GM12864 (cell line): ENCODE measurements at places on chromosomes 3 and 15.

- no peak for DNase-seq
Observed at GRCh38 chr3:173501931-173502489, 104.5 kb downstream of the NLGN1 start.

GRCh38 chr15:66997212-66997611, 68.2 kb upstream of the SMAD3 start:
- DNase-seq = no peak

DNA sequence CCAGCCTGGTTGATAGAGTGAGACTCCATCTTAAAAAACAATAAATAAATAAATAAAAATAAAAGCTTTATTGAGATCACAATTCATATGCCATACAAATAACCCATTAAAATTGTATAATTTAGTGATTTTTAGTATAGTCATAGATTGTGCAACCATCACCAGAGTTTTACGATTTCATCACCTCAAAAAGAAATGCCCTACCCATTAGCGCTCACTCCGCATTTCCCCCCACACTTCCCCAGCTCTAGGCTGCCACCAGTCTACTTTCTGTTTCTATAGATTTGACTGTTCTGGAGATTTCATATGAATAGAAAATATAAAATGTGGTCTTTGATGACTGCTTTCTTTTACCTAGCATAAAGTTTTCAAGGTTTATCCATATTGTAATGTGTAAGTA, 57.0 kb downstream of the ARHGEF26 start:
- DNase-seq = no peak

DNA sequence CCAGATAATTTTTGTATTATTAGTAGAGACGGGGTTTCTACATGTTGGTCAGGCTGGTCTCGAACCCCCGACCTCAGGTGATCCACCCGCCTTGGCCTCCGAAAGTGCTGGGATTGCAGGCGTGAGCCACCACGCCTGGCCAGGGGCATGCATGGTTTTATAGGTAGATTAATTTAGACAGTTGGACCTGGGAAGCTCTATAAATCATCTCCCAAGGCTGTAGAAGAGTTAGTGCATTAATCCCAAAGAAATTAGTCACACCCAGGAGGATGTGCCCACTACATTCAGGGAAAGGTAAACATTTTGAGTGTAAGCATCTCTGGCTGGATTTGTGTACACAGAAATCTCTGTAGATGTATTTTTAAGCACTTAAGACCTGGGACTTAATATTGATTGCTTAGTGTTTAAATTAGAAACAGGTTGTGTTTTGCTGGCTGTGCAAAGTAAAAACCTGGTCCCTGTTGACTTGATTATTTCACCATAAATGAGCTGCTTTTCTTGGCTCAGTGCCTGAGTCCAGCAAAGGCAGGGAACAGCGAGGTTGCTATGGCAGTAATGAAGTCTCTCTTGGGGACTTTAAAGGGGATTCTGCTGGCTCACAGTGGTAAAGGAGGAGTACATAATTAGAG, 19.2 kb downstream of the EXOSC7 start:
- no peak for DNase-seq

DNA sequence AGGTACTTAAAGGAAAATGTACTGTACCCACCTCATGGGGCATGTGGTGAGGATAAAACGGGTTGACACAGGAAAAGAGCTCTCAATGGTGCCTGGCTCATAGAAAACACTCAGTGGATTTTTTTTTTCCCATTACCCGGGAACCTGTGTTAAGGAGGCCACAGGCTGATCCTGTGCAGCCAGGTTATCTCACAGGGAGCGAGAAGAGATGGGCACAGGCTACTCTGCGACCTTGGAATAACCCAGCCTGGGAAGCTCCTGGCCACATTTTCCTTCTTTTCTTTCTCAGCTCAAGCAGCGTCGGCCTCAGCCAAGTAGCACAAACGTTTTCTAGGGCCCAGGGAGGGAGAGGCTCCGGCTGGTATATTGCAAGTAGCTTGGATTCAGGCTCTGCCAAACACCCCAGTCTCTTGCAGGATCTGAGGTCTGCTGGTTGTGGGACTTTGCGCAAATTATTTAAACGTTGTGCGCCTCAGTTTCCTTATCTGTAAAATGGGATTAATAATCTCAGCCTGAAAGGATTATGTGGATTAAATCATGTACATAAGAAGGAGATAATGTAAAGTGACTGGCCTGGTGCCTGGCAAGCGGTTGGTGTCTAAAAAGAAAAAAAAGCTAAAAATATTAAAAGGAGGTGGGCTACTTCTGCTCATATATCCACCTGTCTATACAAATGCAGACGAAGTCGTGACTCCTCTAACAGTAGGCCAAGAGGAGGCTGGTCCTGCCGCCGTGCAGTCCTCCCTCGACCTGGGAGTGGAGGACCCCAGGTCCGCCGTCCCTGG, 2.2 kb downstream of the FURIN start:
- DNase-seq = no peak

GRCh38 chr3:6097556-6097955, 763.4 kb upstream of the GRM7 start:
- no peak for DNase-seq

DNA sequence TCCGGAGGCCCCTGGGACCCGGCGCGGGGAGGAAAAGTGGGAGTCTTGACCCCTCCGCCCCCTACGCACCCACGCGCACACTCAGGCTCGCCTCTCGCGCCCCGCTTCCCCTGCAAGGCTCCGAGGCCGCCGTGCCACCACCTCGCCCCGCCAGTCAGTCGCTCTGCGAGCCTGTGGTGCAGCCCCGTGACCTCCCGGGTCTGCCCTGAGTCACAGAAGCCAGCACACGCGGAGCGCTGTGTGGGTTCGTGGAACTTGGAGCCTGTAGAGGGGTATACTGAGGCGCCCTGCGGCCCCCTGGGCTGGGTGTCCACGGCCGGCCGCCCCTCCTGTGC, 380 bp upstream of the ALS2CL start:
- no peak for DNase-seq

- DNase-seq = no peak
Observed at GRCh38 chr3:61060411-61060861, 190.8 kb downstream of the FHIT start.

- DNase-seq = no peak
Observed at GRCh38 chr15:62128916-62129315, 36.2 kb downstream of the C2CD4B start.

DNA sequence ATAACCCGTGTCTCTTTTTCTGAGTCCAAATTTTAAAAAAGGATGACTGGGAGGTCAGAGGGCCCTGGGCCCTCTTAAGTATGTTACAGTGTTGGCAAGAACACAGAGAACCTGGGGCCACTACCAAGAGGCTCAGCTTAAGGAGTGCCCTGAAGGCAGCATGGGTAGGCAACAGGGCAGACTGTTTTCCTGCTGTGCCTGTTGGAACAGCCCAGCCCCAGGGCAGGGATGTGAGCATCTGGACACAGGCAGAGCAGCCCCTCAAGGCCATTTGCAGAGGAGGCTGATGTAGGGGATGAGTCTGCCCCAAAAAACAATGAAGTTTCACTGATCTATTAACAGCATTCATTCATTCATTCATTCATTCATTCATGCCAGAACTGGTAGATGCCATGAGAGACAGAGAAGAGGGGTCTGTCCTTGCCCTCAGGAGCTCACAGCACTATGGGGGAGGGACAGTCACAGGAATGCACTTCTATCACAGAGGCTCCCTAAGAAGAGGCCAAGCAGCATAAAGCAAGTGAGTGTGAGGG, 2.2 kb upstream of the LTF start:
- no peak for DNase-seq

- peak; percentile 42 for DNase-seq
Observed at GRCh38 chr15:60649845-60650548, 171.1 kb upstream of the ICE2 start.

DNA sequence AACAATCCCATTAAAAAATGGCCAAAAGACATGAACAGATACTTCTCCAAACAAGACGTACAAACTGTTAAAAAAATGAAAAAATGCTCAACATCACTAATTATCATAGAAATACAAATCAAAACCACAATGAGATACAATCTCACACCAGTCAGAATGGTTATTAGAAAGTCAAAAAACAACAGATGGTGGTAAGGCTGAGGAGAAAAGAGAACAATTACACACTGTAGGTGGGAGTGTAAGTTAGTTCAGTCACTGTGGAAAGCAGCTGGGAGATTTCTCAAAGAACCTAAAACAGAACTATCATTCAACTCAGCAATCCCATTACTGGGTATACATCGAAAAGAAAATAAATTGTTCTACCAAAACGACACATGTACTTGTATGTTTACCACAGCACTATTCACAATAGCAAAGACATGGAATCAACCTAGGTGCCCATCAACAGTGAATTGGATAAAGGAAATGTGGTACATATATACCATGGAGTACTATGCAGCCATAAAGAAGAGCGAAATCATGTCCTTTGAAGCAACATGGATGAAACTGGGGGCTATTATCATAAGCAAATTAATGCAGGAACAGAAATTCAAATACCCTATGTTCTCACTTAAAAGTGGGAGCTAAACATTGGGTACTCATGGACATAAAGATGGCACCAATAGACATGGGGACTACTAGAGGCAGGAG, 51.5 kb downstream of the MYO1E start:
- DNase-seq = no peak

GRCh38 chr3:97037294-97037943, 223.0 kb downstream of the EPHA6 start:
- DNase-seq = no peak

DNA sequence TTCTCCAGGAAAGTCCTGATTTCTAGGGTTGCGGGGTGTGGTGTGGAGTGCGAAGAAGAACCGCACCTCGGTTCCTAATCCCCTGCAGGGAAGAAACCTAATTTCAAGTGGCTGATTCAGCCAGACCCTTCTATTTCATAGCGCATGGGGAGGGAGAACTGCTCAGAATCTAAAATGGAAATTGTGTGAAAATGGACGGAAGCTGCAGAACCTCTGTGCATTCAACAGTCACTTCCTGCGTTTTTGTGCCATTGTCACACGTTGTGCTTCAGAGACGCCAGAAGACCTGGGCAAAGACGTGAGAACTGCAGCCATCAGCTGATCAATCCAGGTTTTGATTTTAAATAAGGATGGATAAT, 1.2 kb downstream of the SIDT1 start:
- no peak for DNase-seq

DNA sequence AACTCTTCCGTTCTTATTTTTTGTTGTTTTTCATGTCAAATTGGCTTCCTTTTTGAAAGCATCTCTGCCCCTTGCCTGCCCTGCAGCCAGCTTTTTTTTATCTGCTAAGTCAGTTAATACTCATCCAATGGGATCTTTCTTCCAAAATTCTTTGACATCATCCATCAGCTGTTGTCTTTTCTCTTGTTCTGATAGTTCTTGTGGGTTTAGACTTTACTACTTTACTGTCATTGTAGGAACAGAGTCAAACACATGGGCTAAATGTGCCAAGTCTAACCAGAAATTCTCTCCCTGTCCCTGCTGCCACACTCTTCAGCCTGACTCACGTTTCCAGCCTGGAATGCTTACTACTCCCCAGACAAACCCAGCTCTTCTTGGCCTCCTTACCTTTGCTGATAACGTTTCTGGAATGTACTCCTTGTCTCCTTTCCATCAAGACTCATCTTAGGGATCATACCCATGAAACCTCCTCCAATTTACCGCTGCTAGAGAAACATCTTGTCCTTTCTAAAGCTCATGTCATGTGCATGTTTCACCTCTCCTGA, 10.7 kb upstream of the VPS8 start:
- DNase-seq = no peak
